GM23248 (cell line): ENCODE measurements at places on chromosomes 11 and 22. TPM values are rescaled to one million over a fixed set of nuclear protein-coding genes. Genes with fewer than 3 reads are reported as not detected.
A peak's percentile ranks its signal among the peaks of the same experiment; 100 is the strongest.

- DNase-seq: no peak
Observed at GRCh38 chr11:70470127-70470526, 71.8 kb downstream of the CTTN start.

DNA sequence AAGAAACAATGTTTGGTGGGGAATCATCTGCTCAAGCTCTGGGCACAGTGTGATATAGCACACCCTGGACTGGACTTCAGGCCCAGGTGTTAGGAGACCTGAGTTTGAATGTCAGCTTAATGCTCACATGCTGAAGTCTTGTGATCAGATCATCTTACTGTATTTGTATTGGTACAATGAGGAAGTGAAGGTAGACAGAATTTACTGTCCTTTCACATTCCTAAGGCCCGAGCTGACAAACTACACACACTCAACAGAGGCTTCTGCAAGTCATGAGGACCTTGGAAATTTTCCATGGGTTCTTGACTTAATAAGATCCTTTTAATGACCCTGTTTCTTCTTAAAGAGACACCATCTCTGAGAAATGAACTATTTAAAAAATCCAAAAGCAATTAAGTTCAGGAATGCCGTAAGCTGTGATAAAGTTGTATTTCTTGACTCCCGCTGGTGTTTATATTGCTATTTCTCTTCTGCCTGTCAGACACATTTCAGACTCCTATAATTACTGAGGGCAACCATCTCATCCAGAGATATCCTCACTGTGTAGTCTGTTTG, 802.0 kb downstream of the DLG2 start:
- peak; percentile 16 for DNase-seq

- no peak for DNase-seq
Observed at GRCh38 chr11:65793144-65793581, 6.3 kb downstream of the OVOL1 start.

DNA sequence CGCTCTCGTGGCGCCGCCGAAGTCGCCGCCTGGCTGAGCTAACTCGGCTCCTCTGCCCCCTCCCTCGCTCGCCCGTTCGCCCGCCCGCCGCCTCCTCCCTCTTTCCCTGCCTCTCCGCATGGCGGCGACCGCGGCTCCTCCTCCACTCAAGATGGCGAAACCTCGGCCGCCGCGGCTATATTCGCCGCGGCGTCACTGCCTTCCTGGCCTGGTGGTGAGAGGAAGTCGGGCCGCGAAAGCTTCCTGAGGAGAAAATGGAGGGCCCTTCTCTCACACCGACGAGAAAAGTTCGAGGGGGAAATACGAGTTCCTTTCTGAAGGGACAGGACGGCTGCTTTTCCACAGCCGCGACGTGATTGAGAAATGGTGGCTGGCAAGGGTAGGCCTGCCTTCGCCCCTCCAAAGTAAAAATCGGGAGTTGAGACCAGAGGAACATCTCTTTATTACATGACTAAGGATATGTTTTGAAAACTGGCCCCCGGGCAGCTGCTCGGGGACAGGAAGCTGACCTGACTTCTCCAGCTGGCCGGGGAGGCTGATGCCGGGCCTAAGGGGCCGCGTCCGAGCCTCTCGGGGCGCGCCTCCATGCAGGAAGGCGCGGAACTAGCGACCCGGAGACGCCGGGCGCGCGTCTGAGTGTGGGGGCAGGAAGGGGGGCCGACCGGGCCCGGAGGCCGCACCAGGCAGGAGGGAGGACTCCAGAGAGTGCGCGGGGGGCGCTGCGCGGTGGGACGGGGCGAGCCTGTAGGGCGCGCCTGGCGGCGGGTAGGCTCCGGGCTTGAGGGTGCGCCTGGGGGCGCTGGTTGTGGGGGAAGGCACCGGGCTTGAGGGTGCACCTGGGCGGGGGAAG, at the start of gene DDX6:
DDX6 (minus strand) TSS at position 54 of the 850 bp plus-strand sequence. CDS start 4,913 bp downstream, outside the sequence.
- DNase-seq: peak; percentile 96

Gene CHKA
- 4.2 and 12.3 TPM in 2 replicates for total RNA-seq

Gene NECTIN1
- total RNA-seq: 0.76 and 5.2 TPM in 2 replicates

GRCh38 chr11:42967653-42968052, 344.1 kb upstream of the API5 start:
- DNase-seq: no peak

- DNase-seq: no peak
Observed at GRCh38 chr22:24431309-24432034, 4.1 kb downstream of the ADORA2A start.

DNA sequence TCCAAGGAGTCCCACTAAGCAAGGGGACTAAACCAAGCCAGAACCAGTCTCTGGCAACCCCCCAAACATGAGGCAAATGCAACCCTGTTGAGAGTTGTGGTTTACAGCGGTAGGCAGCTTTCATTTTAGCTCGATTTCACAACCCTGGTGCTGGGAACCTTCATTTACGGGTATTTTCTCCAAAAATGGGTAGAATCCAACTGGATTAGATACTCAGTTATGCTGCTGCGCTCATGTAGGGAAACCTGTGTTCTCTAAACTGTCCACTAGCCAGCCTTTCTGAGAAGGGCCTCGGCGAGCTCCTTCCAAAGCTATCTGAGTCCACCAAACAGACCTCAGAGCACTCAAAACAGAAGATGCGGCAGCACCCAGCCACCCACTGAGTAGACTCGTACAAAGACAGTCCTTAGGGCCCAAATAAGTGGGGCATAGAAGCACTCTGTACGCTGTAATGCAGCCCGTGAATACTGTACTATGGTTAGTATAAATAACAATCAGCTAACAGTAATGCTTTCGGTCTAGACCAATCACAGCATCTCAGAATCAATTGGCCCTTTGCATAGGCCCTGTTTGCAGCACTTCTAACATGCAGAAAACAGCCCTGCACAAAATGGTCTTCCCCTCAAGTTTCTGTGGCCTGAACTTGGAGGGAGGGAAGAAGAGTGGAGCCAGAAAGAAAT, 104.7 kb downstream of the ETS1 start:
- DNase-seq: peak; percentile 76

Gene DLAT
- 32.3 and 35.7 TPM in 2 replicates for total RNA-seq

DNA sequence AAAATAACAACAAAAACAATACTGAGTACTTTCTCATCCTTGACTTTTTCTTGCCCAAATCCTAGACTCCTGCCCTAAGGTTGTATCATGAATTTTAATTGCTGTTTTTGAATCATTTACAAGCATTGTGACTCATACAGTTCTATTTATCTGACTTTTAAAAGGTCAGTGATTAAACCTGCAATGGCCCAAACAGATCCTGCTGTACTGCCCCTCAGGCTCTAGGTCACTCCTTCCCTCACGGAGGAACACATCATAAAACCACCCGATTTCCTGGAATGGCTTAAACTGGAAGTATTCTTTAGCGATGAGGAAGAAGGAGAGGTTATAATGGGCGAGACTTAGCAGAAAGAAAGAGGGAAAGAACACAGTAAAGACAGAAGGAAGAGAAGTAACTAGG, 12.3 kb downstream of the ARFGAP3 start:
- DNase-seq: peak; percentile 64

- no peak for DNase-seq
Observed at GRCh38 chr11:34671946-34672345, 51.1 kb downstream of the EHF start.

Gene RHBDD3
- total RNA-seq: 37.3 and 43.5 TPM in 2 replicates

DNA sequence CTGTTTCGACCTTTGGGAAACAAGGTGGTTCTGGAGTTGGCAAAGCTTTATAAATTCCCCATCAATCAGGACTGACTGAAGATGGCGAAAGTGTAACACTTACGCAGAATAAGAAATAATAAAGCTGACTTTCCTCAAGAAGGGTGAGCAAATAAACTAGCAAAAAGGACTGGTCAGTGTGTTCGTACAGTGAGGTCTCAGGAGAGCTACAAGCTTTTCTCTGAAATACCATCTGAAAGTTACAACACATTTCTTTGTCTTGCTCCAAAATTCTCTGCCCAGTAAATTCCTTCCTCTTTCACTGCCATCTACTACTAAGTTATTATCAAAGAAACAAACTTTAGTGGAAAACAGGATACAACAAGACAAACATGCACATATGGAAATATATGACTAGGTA, 13.4 kb downstream of the PITPNB start:
- no peak for DNase-seq

Gene GSTT2
- 0.65 and 2.1 TPM in 2 replicates for total RNA-seq

- DNase-seq: no peak
Observed at GRCh38 chr11:101745756-101746155, 161.9 kb upstream of the TRPC6 start.

DNA sequence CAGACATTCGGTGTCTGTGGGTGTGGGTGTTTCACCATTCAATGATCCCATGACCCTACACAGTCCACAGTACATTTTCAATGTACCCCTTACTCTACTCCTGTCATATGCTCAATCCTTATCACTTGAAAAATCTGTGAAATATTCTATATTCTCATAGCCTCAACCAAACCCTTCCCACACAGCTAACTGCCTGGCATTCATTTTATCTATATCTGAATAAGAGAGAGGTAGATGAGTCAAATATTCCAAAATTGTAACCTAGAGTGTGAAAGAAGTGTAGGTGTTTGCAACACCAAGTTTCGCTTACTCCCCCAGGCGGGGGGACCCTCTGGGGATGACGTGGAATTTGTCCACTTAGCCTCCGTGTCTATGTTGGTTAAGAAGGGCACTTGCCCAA, 354.8 kb downstream of the ETS1 start:
- DNase-seq: no peak

- DNase-seq: no peak
Observed at GRCh38 chr22:49014227-49015201, 813.2 kb downstream of the BRD1 start.

Gene NCAPD3
- total RNA-seq: 9.0 and 13.3 TPM in 2 replicates

Gene ST14
- not detected in 2 replicates for total RNA-seq

DNA sequence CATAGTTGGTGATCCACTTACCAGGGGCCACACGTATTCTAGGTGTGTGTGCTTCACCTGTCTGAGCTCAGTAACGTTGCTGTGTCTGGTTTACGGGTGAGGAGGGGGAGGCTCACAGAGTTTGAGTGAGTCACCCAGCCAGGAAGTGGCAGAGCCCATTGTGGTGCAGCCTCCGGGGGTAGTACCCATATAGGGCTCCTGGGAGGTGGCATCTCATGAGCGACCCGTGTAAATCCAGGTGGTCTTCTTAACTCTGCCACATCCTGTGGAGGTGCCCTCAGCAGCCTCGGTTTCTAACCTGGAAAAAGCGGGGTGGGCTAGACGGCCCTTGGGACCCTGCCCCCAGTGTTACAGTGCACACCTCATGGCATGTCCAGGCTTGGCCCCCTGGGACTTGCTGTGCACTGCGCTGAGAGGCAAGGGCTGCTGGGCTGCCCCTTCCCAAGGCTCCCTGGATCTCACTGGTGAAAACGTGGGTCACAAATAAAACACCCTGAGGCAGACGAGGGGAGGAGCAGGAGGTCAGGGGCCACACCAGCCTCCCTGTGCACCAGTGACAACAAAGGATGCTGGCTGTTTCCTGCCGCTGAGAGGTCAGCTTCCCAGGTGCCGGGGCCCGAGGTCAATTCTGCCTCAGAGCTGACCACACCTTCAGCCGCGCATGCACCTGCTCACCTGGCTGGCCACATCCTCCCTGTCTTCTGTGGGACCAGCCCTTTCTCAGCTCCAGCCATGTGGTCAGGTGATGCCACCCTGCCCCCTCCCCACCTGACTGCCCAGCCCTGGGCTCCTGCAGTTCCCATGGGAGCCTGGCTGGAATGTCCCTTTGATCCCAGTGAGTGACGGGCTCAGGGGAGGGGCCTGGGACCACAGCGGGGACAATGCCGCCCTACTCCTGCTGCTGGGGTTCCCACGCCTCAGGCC, 305.1 kb downstream of the CTTN start:
- no peak for DNase-seq

- DNase-seq: no peak
Observed at GRCh38 chr11:61098778-61099177, 3.5 kb upstream of the CD5 start.

Gene PRRG4
- not detected in 2 replicates for total RNA-seq

GRCh38 chr11:122248939-122249338, 132.9 kb upstream of the BLID start:
- no peak for DNase-seq

Gene UBQLN3
- not detected in 2 replicates for total RNA-seq

GRCh38 chr11:93908689-93909088, 58.3 kb upstream of the VSTM5 start:
- peak; percentile 86 for DNase-seq

- DNase-seq: no peak
Observed at GRCh38 chr11:116509551-116509950, 263.2 kb downstream of the BUD13 start.

Gene CRYBB3
- not detected in 2 replicates for total RNA-seq

Gene GNB1L
- 16.5 and 22.5 TPM in 2 replicates for total RNA-seq

Gene FXYD6
- not detected in 2 replicates for total RNA-seq

Gene KRTAP5-10
- total RNA-seq: not detected in 2 replicates

GRCh38 chr11:122322329-122322728, 206.3 kb upstream of the BLID start:
- peak; percentile 84 for DNase-seq

Gene GSTP1
- total RNA-seq: 355 and 606 TPM in 2 replicates

- DNase-seq: no peak
Observed at GRCh38 chr11:73210916-73211667, 7.0 kb upstream of the P2RY2 start.

DNA sequence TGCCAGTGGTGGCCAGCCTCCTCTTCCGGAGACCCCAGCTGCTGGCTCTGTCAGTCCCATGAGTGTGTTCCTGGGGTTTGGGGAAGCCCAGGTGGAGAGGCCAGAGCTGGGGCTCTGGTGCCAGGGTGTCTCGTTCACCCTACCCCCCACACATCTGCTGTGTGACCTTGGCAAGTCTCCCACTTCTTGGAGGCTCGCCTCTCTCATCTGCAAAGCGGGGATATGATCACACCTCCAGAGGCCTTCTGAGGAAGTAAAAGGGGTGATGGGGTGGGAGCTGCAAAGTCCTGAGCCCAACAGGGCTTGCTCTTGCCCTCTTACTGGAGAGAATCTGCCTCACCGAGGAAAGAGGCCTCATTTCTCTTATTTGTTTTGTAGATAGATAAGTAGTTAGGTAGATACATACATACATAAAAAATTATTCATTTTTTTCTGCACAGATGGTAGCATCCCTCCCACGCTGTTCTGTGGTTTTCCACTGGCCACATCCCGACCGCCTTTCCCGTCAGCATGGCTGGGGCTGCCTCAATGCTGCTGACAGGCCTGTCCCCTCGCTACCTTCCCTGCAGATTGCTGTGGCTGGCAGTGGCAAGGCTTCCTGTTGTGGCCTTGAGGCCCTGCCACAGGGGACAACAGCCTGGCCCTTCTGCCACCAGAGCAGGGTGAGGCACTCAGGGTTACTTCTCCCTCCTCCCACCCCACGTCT, 23.9 kb downstream of the MYO7A start:
- DNase-seq: no peak

Gene LTBP3
- total RNA-seq: 98.4 and 112 TPM in 2 replicates

- peak; percentile 27 for DNase-seq
Observed at GRCh38 chr22:46045459-46046298, 68.7 kb upstream of the WNT7B start.

Gene CHADL
- total RNA-seq: 0.22 and 1.1 TPM in 2 replicates
